ENCODE measurements at places on chromosomes 5 and 9.

DNA sequence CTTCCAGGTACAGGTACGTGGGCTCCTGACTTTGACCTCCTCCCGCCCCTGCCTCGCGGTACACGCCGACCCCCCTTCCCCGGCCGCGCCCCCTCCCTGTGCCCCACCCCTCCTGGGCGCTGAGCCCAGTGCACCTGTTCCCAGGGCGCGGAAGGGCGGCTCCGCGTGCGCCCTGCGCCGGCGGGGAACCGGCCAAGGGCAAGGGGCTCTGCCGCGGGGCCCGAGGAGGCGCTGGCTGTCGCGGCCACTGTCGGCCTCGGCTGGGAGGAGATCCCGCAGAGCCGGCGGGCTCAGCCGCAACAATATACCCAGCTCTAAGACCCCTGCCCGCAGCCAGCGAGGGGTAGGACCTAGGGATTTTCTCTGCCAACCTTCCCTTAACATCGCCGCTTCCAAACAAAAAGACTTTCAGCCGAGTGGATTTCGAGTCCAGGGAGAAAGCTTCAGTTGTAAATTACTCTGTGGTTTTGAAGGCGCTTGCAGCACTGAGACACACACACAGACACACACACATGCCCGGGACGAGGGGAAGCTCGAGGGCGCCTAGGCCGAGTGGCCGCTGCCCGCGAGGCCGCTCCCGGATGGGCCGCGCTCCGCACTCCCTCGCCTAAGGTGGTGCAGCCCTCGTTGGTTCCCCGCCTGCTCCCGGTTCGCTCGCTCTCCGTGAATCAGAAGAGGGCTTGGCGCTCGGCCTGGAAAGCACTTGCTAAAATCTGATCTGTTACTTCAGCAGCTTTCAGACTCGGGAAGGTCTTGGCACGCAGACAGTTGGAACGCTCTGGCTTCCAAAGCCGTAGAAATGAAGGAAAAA is 1.2 kb downstream of the FGF18 start:
- no peak for DNase-seq

- no peak for DNase-seq
Measured at GRCh38 chr9:79280691-79281090, 291.1 kb upstream of the TLE4 start.

DNA sequence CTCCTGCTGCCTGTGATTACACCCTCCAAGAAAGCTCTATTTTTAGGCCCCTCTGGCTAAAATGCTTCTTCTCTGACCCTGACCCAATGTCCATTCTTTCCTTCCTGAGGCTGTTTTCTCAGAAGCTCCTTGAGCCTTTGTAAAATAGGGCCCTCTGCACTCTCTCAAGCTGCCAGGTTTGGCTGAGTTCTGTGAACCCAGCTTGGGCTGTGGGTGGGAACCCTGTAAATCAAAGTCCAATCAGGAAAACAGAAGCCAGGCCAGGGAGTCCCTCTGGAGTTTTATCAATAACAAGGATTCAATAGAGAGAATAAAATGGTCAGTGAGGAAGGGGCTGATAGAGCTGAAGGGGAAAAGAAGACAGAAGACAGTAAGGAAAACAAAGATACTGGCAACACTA is 43.7 kb upstream of the ERCC6L2 start:
- no peak for DNase-seq

GRCh38 chr9:38088006-38088925 is 19.2 kb upstream of the SHB start:
- peak; percentile 76 for DNase-seq

DNA sequence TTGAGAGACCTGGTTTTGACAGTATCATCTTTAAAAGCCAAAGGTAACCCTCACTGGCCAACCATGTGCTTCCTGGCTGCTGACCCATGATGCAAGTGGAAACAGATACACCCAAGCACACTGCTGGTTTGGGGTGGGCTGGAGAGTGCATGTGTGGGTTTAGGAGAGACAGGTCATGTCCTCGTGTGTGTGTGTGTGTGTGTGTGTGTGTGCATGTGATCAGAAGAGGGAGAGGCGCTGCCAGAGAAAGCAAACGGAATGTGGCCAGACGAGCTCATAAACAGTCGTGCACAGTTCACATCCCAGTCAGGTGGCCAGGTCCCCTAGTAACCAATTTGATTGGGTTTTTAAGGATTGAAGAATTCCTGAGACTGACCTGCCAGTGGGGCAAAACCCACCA is 112.8 kb upstream of the ICE1 start:
- DNase-seq: no peak

GRCh38 chr5:61069150-61069549 is 93.1 kb downstream of the SMIM15 start:
- DNase-seq: no peak

DNA sequence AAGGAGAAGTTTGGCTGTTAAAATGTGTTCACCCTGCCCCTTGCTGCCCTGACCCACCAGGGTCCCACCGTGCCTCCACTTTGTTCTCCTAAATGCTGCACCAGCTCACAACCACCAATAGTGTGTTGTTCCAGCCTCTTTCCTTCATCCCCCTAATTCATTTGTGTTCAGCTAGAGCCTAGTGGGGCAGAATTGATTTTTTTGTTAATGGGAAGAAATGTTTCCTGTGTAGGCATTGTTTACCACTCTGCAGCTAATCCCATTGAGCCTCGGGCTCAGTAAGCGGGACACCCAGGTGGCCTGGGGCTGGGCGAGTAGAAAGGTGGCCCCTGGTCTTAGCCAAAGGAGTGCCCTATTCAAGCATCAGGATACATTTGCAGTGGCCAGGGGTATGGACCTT is 127.6 kb downstream of the MVB12B start:
- DNase-seq: no peak

DNA sequence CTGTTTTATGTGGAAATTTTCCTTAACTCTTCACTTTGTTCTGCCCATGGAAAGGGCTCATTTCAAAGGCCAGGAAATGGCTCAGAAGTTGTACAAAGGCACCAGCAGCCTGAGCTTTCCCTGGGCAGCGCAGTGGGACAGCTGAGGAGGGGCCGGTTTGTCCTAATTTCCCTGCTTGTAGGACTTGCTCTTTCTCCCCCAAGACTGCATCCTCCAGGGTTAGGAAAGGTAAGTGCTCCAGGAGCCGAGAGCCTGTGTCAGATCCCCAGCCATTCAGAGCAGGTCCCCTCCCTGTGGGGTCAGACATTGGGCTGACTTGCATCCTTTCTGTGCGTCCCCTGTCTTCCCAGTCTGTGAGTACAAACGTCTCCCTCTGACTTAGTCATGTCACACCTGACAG is 43.5 kb downstream of the AGXT2 start:
- no peak for DNase-seq

DNA sequence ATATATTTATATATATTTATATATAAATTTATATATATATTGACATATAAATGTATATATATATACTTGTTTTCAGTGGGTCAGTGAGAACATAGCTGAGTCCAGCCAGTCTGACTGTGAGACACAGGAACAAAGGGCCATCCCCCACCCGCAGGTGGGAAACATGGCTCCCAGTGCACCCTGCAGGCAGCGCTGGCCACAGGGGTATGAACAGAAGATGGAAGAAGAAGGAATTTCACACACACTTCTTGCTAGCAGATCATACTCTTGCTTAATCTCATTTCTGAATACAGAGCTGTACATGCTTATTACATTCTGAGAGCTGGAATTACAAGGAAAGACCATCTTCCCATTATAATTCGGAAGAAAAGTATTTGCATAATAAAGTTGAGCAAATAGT is 595.4 kb downstream of the IRX1 start:
- DNase-seq: no peak

- no peak for DNase-seq
Measured at GRCh38 chr5:10866913-10867312, 105.9 kb upstream of the DAP start.

All from activated CD8-positive, alpha-beta memory T cell treated with anti-CD3 and anti-CD28 coated beads, Interleukin-2, amount 50 U/mL, for 4 hours (primary cell).